ENCODE measurements at places on chromosomes 12 and 14. TPM values are rescaled to one million over a fixed set of nuclear protein-coding genes. Genes with fewer than 3 reads are reported as not detected.

CCDC198 gene
- 34.5 TPM for total RNA-seq

DNA sequence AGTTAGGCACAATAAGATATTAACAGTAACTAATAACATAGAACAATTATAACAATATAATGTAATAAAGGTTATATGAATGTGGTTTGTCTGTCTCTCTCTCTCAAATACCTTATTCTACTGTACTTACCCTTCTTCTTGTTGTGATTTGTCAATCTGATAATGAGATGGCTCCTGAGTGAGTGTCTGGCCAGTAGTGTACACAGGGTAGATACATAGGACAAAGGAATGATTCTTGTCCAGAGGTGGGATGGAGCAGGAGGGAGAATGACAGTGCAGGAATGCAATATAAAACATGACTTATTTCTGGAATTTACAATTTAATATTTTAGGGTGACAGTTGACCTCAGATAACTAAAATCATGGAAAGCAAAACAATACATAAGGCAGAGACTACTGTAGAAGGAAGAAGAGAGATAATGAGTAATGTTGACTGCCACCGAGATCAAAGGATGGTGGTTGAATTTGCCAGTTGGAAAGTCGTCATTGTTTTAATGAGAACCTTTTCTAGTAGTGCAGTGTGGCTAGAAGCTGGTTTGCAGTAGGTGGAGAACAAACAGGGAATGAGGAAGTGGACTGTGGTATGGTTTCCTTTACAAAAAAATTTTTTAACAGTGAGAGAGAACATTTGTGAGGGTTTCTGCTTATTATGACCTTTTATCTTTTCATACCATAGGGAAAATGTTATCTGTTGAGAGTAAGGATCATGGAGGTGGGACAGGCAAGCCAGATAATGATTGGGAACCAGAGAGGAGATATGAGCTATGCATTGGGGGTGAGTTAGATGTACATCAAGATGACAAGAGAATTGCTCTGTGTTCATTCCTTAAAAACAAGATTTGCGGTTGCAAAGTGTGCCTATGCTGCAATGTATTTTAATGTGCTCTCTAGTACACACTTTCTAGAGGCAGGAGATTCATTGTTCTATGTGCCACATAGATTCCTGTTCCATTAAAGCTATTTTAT, 458.3 kb downstream of the BTG1 start:
- no peaks in the 10 kb centered on the region for H3K36me3 ChIP-seq
- no peaks in the 10 kb centered on the region for H3K4me1 ChIP-seq
- H3K4me3 ChIP-seq: no peak overlapping the region
- no peaks in the 10 kb centered on the region for H3K27me3 ChIP-seq
- no peak for DNase-seq
- no peak overlapping the region for H3K27ac ChIP-seq

DNA sequence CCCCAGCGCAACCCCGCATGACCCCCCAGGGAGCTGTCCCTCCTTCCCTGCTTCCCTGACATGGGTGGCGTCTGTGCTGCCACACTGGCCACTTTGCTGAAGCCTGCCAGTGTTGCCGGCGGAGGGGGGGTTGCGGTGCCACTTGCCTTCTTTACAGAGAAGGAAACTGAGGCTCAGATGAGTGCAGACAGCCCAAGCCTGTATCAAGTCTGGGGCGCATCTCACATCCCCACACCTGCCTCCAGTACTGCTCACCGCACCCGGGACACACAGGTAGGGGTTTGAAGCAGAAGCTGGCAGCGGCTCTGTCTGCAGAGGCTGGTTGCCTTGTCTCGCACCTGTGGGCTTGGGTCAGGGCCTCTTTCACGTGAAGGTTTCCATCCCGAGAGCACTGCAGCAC, 104.7 kb upstream of the RTL1 start:
- no peak overlapping the region for H3K27ac ChIP-seq
- no peak overlapping the region for H3K4me3 ChIP-seq
- DNase-seq: peak; percentile 2
- no peaks in the 10 kb centered on the region for H3K27me3 ChIP-seq

LRFN5 gene
- total RNA-seq: 8.7 TPM

- H3K4me1 ChIP-seq: peaks cover 47% of the 10 kb centered on the region
- H3K36me3 ChIP-seq: no peaks in the 10 kb centered on the region
Measured at GRCh38 chr14:68935761-68936214, 43.3 kb downstream of the ACTN1 start.

RD3L gene
- not detected for total RNA-seq

FOXG1 gene
- not detected for total RNA-seq

DNA sequence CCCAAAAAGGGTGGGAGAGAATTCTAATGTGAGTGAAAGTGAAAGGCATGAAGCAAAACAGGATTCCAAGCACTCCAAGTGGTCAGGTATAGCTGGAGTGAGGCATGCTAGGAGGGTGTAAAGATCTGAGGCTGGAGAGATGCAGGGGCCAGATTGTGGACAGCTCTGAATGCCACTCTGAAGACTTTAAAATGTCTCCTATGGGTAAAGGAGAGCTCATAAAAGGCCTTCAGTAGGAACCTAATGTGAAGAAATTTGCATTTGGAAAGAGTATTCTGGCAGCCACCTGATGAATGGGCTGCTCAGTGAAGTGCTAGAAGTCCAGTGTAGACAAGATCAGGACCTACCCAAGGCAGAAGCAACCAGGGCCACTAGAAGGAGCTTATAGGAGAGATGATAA, 68.9 kb downstream of the DNAI7 start:
- no peaks in the 10 kb centered on the region for H3K36me3 ChIP-seq
- no peaks in the 10 kb centered on the region for H3K4me1 ChIP-seq
- no peak overlapping the region for H3K4me3 ChIP-seq
- DNase-seq: no peak

All from hepatocyte (in vitro differentiated cells).